ENCODE measurements at places on chromosomes 6 and 20.

DNA sequence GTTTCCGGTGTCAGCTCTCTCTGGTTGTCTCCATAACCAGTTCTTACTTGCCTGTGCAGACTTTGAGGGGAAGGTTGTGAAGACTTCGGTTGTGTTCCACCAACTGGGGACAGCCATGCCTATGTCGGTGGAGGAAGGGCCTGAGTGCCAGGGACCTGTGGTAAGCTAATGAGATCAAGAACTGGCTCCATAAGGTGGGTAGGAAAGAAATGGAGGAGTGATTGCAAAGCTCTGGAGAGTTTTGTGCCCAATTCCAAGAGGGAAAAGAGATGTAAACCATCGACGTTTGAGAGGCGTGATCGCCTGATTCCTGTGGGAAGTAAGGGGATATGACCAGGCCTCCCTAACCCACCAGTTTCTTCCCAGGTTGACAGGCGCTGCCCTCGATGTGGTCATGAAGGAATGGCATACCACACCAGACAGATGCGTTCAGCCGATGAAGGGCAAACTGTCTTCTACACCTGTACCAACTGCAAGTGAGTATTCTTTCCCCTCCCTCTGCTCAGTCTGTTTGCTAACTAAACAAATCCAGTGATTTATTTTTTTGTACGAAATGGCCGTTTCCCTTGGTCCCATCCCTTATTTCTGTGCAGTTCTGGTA, 893 bp downstream of the POLR1H start:
- DNase-seq = no peak

DNA sequence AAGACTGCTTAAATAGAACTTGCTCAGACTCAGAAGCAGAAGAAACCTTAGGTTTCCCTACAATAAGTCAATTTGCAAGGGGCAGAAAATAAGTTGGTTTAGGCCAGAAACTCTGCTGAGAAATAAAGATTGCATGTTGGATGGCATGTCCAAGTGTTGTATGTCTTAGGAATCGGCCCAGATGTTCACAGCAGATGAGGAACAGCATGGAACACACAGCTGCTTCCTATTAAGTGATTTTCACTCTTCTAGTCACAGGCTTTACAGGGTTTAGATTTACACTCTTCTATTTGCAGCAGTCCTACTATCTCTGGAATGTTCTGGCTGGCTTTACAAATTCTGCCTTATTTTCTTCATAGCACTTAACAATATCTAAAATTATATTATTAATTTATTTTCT, 3.2 kb downstream of the ZKSCAN4 start:
- no peak for DNase-seq

- DNase-seq = no peak
Measured at GRCh38 chr6:13373488-13373886, 45.1 kb upstream of the TBC1D7 start.

DNA sequence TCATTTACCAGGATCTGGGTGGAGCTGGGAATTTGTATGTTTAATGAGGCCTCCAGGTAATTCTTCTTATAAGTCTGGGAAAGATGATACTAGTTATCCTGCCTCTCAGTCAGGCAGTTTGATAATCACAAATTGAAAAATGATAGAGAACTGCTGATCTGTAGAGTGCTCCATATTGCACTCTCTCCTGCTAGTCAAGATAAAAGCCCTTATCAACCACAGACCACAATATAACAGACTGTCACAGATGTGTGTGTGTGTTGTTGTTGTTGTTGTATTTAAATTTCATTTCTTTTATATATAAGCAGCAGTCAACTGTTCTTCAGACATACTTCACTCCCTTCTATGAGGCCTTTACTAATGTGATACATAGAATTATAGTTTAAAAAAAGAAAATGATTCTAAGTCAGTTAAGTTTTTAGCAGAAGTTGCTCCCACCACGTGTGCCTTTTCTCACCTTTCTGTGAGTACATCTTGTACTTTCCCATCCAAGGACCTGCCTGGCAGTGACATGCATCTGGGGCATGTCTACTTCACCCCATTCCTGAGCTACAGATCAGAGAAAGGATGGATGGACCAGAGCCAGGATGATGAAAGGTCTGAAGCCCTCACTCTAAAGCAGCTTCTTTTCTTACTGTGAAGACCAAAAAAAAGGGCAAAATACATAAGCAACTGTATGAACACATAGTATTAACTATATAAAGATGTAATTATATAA, 29.8 kb downstream of the TENT5A start:
- DNase-seq = no peak

- DNase-seq = no peak
Measured at GRCh38 chr6:56003616-56004015, 128.2 kb upstream of the BMP5 start.
